ENCODE measurements at places on chromosomes 12 and 14.

GRCh38 chr14:96602186-96602585, 100.0 kb downstream of the PAPOLA start:
- no peak for DNase-seq

DNA sequence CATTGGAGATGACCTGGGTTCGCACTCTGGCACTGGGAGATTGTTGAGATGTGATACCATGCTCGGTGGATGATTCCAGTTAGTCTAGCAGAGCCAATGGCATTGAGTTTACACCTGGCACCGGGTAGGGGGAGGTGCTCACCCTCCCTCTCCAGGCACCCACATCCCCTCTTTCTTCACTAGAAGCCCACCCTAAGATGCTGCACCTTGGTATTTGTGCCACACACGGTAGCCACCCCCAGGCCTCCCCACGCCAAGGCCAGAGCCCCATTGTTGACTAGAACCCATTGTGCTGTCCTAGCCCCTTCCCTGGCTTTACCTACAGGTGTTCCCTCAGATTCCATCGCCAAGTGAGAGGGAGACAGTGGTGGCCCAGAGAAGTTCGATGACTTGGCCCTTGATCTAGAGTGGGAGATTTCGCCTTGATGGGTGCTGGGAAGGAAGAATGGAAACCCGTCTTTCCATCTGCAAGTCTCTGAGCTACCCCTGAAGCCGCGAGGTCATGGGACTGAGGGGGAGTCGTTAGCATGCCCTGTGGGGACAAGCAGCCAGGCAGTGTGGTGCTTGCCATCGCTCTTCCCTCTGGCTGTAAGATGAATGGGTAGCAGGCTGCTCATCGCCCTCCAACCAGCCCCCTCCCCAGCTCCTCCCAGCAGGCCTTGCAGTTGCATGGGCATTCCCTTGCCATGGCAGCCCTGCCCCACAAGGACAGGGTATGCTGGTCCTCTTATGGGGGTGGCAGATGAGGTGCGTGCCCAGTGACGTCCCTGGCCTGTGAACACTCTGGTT, 8.7 kb downstream of the CCND2 start:
- DNase-seq, result no peak

DNA sequence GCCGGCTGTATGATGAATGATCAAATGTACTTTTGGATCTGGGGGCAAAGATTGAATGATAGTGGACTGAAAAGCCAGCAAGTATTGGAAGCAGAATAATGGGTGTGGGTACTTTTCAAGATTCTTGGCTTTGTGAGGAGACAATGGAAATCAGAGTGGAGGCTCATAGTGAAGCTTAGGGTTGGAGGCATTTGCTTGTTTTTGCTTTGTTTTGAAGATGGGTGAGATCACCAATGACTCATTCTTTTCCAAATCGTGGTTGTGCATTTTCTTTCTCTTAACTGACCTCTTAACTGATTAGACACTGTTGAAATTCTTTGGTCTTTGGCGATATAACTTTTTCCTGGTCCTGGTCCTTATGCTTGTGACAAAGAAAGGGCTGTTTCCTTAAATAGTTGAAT, 54.4 kb downstream of the PELI2 start:
- no peak for DNase-seq

- no peak for DNase-seq
Measured at GRCh38 chr12:24356240-24356804, 406.9 kb upstream of the SOX5 start.

DNA sequence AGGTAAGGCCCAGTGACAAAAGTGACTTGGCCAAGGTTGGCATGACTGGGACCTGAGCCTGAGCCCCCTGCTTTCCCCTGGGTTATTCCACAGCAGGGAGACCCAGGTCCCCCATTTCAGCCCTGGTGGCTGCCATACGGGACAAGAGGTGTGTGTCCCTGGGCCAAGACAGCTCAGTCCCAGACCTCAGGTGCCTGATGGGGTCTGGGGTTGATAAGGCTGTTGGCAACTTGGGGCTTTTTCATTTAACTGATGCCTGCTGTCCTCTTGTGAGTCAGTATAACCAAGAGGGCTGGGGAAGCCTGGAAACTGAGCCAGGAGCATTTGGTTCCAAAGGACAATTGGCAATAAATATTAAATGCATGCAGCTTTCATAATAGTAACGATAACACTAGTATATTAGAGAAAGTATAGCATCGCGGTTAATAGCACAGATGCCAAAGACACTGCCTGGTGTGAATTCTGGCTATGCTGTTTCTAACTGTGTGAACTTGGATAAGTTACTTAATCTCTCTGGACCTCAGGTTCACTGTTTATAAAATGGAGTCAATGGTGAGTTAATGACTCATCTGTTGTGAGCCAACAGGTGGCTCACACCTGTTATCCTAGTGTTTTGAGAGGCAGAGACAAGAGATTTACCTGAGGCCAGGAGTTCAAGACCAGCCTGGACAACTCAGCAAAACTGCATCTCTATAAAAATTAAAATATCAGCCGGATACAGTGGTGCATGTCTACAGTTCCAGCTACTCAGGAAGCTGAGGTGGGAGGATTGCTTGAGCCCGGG, 898 bp downstream of the SDSL start:
- no peak for DNase-seq

DNA sequence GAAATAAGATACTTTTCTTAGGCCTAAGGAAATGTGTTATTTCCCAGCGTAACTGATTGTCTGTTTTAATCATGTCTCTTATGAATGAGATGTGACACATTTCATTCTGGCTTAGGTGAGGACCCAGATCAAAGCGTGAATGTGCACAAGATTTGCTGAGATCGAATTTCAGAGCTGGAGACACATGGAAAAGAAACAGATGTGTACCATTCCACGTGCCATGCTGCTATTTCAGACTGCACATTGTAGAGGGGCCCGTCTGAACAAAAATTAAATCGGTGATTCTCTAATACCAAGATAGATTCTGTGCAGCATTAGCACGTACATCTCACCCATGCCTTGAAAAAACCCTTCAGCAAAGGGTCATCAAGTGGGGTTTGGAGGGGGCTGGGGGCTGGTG, 290.4 kb downstream of the AACS start:
- no peak for DNase-seq

DNA sequence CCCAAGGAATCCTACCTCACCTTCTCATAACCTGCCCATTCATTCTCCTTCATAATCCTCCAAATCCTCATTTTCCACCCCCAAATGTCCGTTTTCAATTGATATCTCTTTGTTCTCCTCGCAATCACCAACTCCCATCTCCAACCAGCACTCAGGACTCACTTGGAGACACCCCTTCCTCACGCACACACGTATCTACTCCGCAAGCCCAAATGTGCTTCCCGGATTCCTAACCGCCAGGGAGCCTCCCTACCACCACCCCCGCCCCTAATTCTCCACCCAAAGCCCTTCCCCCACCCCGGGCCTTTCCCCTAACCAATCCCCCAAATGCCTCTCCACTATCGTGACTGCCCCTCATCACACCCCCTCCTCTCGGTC, 304 bp downstream of the KCTD10 start:
- DNase-seq, result no peak

DNA sequence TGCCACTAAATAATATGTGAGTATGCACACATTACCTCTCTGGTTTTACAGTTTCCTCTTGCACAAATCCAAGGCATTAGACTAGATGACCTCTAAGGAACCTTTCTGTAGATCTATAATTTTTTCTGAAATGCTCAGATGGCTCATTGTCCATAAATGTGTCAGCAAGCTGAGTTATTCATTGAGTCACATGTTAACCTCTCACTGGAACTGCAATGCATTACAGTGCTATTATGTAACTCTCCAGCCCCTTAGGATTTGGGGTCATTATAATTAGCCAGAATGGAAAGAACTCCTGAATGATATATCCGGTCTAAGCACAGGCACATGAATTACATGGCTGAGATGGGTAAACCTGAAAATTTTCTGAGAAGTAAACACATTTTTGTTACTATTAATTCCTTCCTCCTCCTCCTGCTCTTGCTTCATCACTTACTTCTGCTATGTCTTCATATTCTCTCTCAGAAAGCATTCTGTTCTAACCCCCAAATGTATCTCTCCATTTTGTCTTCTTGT, 20.3 kb upstream of the DRAM1 start:
- no peak for DNase-seq

- DNase-seq, result no peak
Measured at GRCh38 chr12:124588751-124589267, 21.4 kb upstream of the NCOR2 start.

DNA sequence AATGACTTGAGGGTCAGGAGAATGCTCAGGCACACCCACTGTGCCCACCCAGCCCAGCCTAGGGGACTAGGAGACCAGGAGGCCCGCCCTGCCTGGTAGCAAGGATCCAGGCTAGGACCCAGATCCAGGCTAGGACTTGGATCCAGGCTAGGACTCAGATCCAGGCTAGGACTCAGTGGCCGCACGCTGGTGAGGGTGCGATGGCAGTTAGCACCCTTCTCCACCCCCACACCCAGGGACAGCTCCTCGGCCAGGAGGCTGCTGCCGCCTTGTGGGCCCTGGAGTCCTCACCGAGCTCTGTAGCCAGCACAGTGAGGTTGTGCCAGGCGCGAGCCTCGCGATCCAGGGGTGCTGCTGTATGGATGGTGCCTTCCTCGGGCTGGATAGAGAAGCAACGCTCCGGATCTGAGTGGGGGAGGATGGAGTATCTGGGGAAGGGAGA, 5.1 kb downstream of the CDH24 start:
- no peak for DNase-seq

DNA sequence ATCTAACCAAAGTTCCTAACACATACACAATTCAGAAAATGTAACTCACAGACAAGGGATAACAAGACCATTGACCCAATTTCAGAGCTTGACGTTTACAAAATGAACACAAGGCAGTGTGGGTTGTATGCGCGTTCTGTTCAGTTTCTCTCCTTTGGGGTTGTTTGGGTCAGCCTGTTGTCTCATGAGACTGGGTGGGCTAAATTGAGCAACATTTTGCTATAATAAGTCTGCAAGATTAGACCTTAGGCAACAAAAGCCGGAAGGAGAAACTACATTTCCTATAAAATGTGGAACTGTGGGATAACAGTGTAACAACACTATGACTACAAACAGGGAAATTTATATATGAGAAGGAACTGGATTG, 18.8 kb upstream of the LTA4H start:
- DNase-seq, result no peak

GRCh38 chr12:50765095-50765911, 1.4 kb downstream of the ATF1 start:
- DNase-seq, result peak; percentile 5
